Renal pelvis (tissue), 12 donors: ENCODE measurements at places on chromosomes 2 and 18. TPM values are rescaled to one million over a fixed set of nuclear protein-coding genes. Genes with fewer than 3 reads are reported as not detected.
A peak's percentile ranks its signal among the peaks of the same experiment; 100 is the strongest.

GRCh38 chr2:217301142-217301925 is 441.5 kb upstream of the TNP1 start:
- DNase-seq, result no peak

GRCh38 chr18:37846996-37847395 is 281.4 kb upstream of the CELF4 start:
- DNase-seq, result no peak

DNA sequence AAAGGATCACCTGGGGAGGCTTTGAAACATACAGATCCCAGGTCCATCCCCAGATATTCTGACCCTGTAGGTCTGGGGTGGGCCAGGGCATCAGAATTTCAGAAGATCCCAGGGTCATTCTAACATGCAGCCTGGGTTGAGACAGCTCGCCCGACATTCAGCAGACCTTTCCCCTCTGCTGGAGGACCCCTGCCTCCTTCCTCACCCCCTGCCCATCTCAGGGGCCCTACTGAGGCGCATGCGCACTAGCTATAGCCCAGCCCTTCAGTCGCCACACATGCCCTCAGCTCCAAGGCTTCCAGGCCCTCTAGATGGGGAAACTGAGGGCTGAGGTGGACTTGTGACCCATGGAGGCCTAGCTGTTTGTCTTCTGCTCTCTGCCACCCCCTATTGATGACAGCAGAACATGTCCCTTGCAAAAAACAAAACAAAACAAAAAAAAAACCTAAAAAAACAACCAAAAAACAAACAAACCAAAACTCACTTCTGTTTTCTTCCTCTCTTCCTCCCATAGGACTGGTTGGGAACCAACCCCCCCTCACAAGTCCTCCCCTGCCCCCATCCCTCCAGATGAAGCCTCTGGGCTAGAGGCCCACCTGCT is 91.3 kb downstream of the ZBTB7C start:
- DNase-seq, result no peak

- DNase-seq, result no peak
Observed at GRCh38 chr2:20913491-20913890, 90.6 kb upstream of the LDAH start.

DNA sequence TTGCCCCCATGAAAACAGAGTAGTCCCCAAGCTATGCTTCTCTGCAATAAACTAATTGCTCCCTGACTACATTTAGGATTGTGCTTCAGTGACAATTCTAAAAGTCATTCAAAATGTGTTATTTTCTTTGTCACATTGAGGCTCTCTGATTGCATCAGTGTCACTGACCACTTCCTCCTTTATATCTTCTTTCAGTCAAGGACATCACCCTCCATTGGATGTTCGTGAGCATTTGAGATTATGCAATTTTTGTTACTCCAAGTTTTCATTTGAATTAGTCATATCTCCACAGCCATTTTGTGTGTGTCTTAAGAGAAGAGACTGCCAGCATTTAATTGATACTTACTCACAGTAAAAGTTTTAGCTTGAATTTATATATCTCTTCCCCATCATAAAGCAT is 780.8 kb upstream of the GCFC2 start:
- DNase-seq, result no peak

- DNase-seq, result no peak
Observed at GRCh38 chr2:117983040-117983439, 30.8 kb downstream of the CCDC93 start.

GRCh38 chr2:68853915-68854314 is 17.3 kb downstream of the BMP10 start:
- no peak for DNase-seq

- no peak for DNase-seq
Observed at GRCh38 chr18:2814928-2815327, 31.9 kb upstream of the EMILIN2 start.

GRCh38 chr18:61817086-61817485 is 75.7 kb downstream of the RNF152 start:
- no peak for DNase-seq

DNA sequence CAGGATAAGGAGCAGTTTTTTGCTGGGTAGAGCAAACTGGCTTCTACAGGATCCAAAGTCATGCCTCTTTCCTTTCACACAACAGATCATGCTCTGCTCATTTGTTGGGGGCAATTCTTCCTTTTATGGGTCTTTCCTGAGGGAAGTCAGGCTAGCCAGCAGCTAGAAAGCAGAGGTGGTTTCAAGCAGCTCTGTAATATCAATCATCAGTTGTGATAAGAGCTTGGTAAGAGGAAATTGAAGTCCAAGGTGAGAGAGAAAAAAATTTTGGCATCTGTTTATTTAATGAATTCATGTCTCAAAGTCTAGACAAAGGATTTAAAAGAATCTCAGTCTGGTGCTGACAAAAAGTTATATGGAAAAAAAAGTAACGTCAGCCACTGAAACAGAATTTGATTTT is 6.2 kb downstream of the TMEM87B start:
- no peak for DNase-seq

GRCh38 chr2:73830871-73831401 is 2.2 kb downstream of the STAMBP start:
- DNase-seq, result no peak

GRCh38 chr2:167134381-167135072 is 246.2 kb downstream of the XIRP2 start:
- no peak for DNase-seq

DNA sequence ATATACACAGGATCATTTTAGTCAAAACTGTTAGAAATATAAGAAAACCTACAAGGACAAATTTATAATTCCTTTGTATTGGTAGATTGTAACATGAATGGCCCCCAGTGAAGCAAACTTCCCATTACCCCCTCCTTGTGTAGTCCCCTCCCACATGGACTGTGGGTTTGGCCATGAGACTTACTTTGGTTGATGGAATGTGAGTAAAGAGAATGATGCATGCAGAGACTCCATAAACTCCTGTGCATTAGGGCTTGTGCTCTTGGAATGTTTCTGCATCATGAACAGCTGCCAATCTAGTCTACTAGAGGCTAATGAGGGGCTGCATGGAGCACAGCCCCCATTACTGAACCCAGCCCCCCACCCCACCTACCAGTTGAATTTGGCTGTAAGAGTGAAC is 8.3 kb upstream of the TGFA start:
- DNase-seq, result no peak

GRCh38 chr18:79608535-79608934 is 71.1 kb upstream of the CTDP1 start:
- DNase-seq, result no peak

- DNase-seq, result no peak
Observed at GRCh38 chr2:146461068-146461467, 1383.8 kb upstream of the ACVR2A start.

- DNase-seq, result no peak
Observed at GRCh38 chr2:55157474-55157884, 74.6 kb downstream of the CLHC1 start.

- DNase-seq, result no peak
Observed at GRCh38 chr18:74184875-74185274, 36.6 kb downstream of the TIMM21 start.

DNA sequence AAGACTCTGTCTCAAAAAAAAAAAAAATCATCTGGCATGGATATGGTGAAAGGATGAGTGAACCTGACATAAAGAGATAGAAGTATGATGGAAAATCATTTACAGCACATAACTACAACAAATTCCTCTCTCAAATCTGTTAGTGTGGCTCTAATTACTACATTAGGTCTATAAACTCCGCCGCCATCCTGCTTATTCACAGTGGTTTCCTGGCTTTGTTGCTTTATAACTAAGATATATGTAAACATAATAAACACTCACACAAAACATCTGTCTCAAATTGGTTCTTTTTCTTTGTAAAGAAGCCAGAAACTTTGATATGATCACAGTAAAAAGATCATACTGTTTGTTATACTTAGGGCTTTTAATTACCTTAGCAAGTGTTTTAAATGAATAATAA is 412.6 kb upstream of the FAM98A start:
- peak; percentile 36 for DNase-seq

GRCh38 chr2:191049728-191050639 is 36.0 kb upstream of the STAT1 start:
- DNase-seq, result peak; percentile 44

DNA sequence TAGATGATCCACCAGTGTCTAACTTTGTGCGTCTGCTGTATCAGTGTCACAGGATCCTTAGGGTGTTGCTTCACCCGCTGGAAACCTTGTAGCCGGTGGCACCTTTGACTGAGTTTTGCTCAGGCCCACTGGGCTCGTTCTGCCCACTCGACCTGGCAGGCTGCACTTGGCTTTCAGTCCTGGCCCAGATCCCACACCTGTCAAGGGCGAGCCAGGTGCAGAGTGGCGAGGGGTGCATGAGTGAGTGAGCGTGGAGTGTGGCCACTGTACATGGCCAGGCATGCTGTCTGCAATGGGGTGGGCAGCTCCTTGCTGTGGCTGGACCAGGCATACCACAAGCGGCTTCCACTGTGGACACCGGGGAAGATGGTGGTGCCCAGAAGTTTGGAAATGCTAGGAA is 179.0 kb downstream of the FAM210A start:
- no peak for DNase-seq

- DNase-seq, result no peak
Observed at GRCh38 chr2:74648009-74648443, at the start of gene M1AP. M1AP (minus strand) TSS chr2:74648330; CDS start chr2:74640275, 8,055 bp downstream.

DNA sequence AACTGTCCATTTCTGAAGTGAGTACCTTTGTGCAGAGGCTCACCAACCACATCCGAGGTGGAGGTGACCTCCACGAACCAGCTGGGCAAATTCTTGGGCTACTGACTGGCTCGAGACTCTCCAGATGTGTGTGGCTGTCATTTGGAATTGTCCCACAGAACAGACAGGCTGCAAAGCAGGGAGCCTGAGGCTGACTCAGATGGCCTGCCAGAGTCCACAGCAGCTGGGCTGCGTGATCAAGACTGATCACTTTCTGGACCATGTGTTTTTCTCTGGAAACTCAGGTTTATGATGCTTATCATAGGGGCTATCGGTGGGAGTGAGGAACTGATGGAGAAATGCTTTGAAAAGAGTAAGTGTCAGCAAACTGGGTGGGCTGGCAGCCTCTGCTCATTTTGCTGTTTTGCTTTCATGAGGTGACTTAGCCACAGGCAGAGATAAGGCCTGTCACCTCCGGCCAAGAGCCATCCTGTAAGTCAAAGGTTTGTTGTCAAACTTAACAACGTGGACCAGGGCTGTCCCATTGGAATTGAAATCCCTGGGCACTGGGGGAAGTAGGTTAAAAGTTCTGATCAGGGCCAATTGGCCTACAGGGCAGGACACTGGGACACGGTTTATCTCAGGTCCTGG is 120.4 kb downstream of the LIPG start:
- DNase-seq, result no peak

DNA sequence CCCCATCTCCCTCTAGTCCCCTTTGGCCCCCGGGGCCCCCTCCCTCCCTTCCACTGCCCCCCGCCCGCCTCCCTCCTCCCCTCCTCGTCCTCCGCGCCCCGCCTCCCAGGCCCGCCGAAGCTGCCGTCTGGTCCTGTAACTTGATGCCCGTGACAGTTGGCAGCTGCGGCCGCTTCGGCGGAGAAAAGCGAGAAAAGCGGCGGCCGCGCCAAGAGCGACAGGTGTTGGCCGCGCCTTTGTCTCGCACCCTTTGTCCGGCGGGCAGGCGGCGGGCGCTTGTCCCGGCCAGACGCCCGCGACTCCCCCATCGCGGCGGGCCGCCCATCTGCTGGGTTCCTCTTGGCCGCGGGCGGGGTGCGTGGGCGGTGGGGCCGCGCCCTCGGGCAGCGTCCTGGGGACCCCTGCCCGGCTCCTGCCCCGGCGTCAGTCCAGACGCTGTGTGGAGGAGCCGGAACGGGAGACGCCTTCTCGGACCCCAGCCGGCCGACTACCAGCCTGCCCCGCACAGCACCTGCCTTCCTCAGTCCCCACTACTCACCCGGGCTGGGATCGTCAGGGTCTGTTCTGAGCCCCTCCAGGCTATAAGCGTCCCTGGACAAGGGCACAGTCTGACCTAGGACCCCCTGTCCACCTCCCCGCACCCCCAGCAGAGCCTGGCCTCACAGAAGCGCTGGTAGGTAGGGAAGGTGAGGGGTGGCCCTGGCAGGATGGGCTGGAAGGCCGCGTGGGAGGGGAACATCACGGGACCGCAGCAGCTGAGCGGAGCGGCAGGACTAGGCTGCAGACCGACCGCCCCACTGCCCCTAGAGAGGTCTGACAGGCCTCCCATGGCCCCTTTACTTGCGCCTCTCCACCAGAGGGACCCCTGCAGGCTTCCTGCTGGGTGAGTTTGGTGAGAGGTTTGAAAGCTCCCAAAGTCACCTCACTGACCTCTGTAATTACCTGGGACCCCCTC is 1.2 kb upstream of the HES6 start:
- peak; percentile 84 for DNase-seq

- DNase-seq, result no peak
Observed at GRCh38 chr2:1722692-1723091, 21.6 kb downstream of the PXDN start.

DNA sequence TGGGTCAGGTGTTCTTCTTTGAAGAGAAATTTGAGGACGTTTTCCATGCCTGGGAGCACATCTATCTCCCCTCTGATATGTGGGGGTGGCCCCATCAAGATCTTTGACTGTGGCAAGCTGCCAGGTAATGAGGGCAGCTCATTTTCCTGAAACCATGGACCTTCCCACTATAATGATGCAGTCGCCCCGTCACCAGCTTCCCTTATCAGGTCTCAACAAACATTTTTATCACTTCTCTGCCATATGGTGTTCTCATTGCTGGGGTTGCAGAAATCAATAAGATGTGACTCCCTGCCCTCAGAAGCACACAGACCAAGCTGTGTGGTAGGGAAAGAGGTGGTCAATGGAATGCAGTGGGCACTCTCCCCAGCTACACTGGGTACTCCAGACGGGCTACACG is 48.4 kb upstream of the B3GNT7 start:
- no peak for DNase-seq

GRCh38 chr2:112829101-112829960 is 7.2 kb downstream of the IL1B start:
- DNase-seq, result no peak

DNA sequence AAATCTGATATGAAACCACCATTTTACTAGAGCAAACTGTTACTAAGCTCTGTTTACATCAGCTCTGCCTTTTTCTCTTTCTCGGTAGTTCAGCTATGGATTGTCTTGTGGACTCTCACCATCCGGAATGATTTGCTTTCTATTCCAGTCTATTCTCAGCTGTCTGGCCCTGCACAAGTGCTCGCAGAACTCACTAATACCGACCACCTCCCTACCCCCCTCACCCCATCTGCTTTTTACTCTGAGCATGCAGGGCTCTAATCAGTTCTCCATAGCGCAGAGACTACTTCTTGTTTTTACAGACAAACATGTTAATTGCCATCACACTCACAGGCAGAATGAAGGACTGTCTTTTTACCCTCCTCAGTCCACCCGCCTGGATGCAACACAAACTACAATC is 180.7 kb upstream of the POU3F3 start:
- no peak for DNase-seq

GRCh38 chr18:4851301-4851976 is 345.6 kb downstream of the AKAIN1 start:
- DNase-seq, result no peak

- no peak for DNase-seq
Observed at GRCh38 chr2:121140734-121141133, 144.3 kb downstream of the TFCP2L1 start.

Gene GCFC2
- polyA plus RNA-seq, result 36.4 TPM

Gene CRYBA2
- not detected for polyA plus RNA-seq

Gene RTP5
- not detected for polyA plus RNA-seq

Gene SLC1A4
- polyA plus RNA-seq, result 5.9 TPM

Gene CXCR1
- not detected for polyA plus RNA-seq

Gene CNDP1
- polyA plus RNA-seq, result 2.0 TPM

Gene TLX2
- polyA plus RNA-seq, result 0.17 TPM
